Muscle of leg (tissue), 16 donors: ENCODE measurements at places on chromosomes 2 and 18. TPM values are rescaled to one million over a fixed set of nuclear protein-coding genes. Genes with fewer than 3 reads are reported as not detected.

GRCh38 chr2:208268156-208268952 is 2.3 kb downstream of the PIKFYVE start:
- DNase-seq, result no peak
- H3K36me3 ChIP-seq, result peaks cover 8% of the 10 kb centered on the region
- no peak overlapping the region for H3K27ac ChIP-seq
- H3K4me3 ChIP-seq, result no peak overlapping the region
- H3K4me1 ChIP-seq, result peaks cover 13% of the 10 kb centered on the region
- no peaks in the 10 kb centered on the region for H3K27me3 ChIP-seq

The FER1L5 gene
- 0.98 TPM for total RNA-seq

- no peak for DNase-seq
- H3K36me3 ChIP-seq, result no peaks in the 10 kb centered on the region
- no peak overlapping the region for H3K27ac ChIP-seq
- H3K4me1 ChIP-seq, result no peaks in the 10 kb centered on the region
Measured at GRCh38 chr2:63628403-63628942, 39.7 kb downstream of the MDH1 start.

The SPATA3 gene
- total RNA-seq, result not detected
